ENCODE measurements at places on chromosomes 1 and 21. TPM values are rescaled to one million over a fixed set of nuclear protein-coding genes. Genes with fewer than 3 reads are reported as not detected.

GRCh38 chr1:230842801-230843200 is 25.5 kb downstream of the C1orf198 start:
- no peak for DNase-seq

DNA sequence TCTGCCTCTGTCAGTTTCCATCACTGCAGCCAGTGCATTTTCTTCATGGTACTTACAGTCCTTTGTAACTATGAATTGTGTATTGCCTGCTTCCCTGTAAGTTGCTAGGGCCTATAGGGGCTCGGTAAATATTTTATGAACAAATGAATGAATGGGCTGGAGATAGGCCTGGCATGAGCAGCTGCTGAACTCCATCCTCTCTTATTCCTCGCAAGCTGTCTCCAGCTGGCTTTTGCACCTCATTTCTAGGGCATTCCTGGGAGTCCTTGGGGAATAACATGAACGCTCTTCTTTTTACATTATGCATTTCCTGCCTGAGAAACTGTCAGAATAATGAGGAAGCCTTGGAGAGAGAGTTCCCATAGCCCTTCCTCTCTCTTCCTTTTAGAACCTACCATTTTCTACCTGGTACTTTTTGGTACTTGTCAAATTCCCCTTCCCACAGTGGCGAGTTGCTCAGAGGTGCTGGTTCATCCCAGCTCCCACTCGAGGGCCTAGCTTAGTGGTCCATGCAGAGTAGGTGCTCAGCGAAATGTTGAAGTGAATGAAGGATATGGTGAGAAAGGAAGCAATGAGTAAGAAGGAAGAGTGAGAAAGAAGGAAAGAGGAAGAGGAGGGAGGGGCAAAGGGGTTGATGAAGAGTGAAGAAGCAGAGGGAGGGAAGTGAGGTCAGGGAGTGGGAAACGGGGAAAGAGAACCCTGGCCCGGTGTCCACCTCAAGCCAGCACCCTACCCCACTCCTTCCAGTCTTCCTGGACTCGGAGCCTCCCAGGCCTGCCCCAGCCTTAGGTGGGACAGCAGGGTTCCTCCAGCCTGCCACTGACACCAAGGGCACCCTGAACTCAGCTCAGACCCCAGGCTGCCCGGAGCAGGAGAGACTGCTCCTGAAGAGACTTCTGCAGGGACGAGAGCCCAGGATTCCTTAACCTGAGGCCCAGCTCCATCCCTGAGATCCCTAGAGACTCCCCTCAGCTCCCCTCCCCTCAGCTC is 29.6 kb downstream of the KCNC4 start:
- no peak for DNase-seq

GRCh38 chr1:74674278-74675048 is 871 bp upstream of the ERICH3 start:
- no peak for DNase-seq

- DNase-seq: no peak
These were observed 100.1 kb downstream of the MAGI3 start for GRCh38 chr1:113490384-113490783.

DNA sequence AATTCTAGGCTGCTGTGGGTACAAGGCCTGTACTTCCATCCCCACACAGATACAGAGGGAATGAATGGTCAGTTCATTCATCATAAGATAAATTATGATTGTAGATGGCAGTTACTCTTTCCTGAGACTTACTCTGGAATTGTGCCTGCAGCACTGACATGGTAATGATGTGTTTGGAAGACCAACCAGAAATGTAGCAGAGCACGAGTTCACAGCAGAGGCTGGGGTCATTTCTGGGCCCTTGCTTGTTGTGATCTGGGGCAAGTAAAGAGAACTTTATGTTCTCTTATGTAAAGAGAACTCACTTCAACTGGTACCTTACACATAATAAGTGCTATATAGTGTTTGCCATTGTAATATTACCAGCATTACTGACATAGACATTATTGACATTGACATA is 411.9 kb downstream of the NTNG1 start:
- no peak for DNase-seq

- DNase-seq: no peak
These were observed 507.2 kb downstream of the LTN1 start for GRCh38 chr21:28485301-28486022.

DNA sequence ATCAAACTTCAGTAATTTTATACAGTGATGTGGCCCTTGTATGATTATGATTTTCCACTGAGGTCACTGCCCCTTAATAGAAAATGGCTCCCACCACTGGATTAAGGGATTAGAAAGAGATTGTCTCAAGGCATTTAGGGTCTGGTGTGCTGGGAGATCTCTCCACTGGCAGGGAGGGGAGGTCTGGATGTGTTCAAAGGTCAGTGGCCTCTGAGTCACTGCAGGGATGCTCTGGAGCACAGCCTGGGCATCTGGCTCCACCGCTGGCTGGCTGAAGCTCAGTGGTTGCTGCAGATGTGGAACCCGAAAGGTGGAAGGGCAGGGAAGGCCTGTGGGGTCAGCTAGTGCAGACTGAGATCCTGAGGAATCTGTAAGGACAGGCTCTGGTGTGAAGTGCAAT is 18.3 kb upstream of the CHI3L1 start:
- peak; percentile 34 for DNase-seq

GRCh38 chr1:56322211-56322610 is 257.2 kb downstream of the PLPP3 start:
- DNase-seq: no peak

- DNase-seq: peak; percentile 87
These were observed 207.4 kb upstream of the RUNX1 start for GRCh38 chr21:35256468-35256988.

DNA sequence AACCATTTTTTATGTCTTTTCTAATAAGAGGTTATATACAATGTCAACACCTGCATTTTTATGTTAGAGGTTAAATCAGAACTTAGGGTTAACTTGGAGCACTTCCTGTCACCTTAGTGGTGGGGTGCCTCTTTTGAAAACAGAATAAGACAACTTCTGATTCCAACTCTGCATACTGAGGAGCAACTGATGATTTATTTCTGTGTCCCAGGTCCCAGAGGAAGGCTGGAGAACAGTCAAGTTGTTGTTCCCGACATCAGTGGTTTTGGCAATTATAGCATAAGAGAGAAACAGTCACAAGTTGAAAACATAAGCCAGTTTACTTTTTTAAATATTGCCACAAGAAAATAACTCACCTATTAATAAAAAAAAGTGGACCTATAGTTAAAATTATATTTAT is 871.0 kb upstream of the ADAMTS5 start:
- no peak for DNase-seq

DNA sequence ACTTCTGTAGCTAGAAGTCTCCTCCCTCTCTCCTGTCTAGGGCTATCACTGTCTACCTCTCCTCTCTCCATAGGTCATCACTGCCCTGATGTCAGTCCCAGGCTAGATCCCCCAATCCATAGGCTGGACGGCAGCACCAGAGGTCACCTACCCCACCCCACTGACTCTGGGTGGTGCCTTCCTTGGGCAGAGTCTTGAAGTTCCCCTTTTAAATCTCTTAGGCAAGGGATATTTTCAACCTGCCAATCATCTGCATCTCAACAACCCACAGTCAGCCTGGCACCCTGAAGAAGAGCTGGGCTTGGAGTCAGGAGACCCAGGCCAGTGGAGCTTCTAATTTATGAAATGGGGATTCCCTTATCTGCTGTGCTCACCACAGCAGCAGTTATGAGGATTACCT is 13.2 kb downstream of the MYBPH start:
- no peak for DNase-seq

DNA sequence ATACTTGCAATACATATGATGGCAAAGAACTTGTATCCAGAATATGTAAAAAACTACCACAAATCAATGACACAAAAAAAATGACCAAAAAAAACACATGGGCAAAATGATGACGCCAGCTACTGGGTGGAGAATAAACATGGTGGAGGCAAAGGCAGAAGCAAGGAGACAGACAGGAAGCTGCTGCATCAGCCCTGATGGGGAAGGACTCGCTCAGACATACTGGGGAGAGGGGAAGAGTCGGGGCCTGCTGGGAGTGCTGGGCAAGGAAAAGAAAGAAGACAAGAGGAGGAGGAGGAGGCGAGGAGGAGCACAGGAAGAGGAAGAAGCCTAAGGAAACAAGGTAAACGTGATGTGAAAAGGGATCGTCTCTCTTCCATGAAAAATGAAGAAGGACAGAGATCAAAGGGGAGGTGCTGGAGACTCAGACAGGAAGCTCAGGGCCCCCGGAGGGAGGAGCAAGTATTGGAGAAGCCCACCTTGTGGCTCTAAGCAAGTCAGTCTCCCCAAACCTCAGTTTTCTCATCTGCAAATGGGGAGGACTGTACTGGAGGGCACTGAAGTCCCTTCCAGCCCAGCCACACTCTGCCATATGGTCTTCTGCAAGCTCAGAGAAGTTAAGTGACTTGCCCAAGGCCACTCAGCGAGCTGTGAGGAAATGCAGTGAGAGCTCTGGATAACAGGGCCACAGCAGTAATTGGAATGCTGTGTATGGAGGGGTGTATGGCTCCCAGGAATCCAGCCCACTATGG is 24.2 kb downstream of the OLFML2B start:
- DNase-seq: peak; percentile 36

- no peak for DNase-seq
These were observed 8.3 kb downstream of the PGM1 start for GRCh38 chr1:63601463-63601862.

- DNase-seq: no peak
These were observed 115.1 kb upstream of the GJB5 start for GRCh38 chr1:34639701-34640100.

DNA sequence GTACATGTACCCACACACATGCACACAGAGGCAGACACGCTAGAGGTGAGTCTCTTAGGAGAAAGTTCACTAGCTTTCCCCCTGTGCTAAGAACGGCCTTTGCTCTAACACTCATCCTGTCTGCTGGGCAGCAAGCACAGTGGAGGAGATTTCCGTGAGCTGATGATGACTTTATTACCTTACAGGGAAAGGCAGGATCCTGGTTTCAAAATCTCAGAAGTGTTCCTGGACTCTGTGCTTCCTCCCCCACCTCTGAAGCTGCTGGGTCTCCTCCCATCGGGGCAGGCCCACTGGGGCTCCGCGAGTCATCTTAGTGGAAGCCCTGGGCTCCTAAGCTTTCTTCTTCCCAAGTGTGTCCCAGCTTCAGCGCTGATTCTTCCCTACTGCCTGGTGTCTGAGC is 2.7 kb downstream of the FAM3B start:
- no peak for DNase-seq

DNA sequence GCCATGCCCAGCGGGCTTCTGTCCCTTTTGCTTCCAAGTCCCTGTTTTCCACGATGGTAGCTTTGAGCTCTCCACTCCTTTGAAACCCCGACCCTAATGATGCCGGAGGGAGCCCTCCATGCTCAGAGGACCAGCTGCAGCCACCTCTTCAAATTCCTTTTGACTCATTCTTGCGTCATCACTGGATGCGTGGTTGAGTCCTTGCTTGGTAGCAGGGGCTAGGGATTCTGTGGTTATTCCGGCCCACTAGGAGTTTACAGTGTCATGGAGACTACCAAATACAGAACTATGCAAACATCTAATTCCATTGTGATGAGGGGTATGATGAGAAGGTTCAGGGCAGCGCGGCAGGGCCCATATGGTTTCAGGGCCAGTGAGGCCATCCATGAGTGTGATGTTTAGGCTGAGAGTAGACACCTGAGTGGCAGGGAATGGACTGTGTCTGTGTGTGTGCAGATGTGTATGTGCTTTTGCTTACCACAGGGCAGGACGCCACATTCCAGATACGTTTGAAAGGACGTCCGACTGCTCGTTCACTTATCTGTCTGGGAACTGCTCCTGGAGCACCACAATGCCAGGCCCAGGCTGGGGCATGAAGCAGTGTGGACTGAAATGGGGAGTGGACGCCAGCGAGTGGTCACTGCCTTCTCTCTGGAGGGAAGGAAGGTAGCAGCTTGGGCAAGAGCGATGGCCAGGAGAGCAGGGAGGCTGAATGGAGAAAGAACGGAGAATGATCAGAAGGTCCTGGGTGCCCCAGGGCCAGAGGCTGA is 30.4 kb upstream of the ZBTB21 start:
- no peak for DNase-seq

Gene C1orf141
- not detected for total RNA-seq

Gene RPE65
- not detected for total RNA-seq

Gene PDE9A
- 15.3 TPM for total RNA-seq

Gene RGS4
- 0.81 TPM for total RNA-seq

Gene SMIM12
- total RNA-seq: 38.6 TPM

Gene CRYZL1
- total RNA-seq: 38.0 TPM

Gene DMRTA2
- total RNA-seq: not detected
